ENCODE measurements at places on chromosomes 7 and 10. TPM values are rescaled to one million over a fixed set of nuclear protein-coding genes. Genes with fewer than 3 reads are reported as not detected.

GRCh38 chr7:108345710-108346336 is 110.4 kb downstream of the NRCAM start:
- no peak for ATAC-seq

GRCh38 chr7:101903515-101903868 is 86.1 kb downstream of the CUX1 start:
- no peak for ATAC-seq

The ABCB4 gene
- total RNA-seq, result 0.77 TPM

The FBXL13 gene
- 1.6 TPM for total RNA-seq

The SOSTDC1 gene
- 3.0 TPM for total RNA-seq

All from gastroesophageal sphincter (tissue), 4 donors.